Stimulated activated CD4-positive, alpha-beta T cell treated with anti-CD3 and anti-CD28 coated beads, Interleukin-15, amount 100 ng/mL, for 48 hours (primary cell): ENCODE measurements at places on chromosomes 5 and 9.

DNA sequence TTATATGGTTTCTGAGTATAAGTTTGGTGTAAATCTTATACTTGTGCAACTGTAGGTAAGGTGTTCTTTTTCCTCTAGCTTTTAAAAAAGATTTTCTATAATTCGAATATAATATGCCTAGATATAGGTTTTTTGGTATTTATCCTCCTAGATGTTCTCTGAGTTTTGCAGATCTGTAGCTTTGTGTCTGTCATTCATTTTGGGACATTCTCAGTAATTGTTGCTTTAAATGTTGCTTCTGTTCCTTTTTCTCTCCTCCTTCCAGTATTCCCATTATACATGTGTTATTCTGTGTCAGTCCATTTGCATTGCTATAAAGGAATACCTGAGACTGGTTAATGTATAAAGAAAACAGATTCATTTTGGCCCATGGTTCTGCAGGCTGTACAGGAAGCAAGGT is 33.7 kb downstream of the LURAP1L start:
- no peak for DNase-seq

GRCh38 chr9:114169029-114169951 is 14.0 kb downstream of the COL27A1 start:
- no peak for DNase-seq

GRCh38 chr5:167452136-167452535 is 839.3 kb upstream of the WWC1 start:
- DNase-seq, result no peak

DNA sequence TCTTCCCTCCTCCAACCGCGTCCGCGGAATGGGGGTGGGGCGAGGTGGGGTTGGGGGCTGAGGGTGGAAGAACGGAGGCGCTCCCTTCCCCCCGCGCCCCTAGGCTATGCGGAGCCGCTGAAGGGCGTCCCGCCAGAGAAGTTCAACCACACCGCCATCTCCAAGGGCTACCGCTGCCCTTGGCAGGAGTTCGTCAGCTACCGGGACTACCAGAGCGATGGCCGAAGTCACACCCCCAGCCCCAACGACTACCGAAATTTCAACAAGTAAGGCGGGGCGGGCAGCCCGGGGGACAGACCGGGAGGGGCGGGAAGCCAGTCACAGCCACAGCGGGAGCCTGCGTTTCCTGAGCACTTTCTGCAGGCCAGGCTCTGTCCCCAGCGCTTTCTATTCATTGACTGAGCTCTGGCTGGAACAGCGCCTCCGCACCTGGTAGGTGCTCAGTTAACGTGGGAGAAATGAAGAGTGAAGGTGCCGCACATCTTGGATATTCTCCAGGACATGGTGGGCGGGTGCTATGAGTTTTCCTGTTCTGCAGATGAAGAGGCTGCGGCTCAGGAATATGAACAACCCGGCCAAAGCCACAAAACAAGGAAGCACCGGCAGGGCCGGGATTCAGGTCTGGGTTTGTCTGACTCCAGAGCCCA is 11.3 kb downstream of the MYOZ3 start:
- no peak for DNase-seq

- DNase-seq, result no peak
Observed at GRCh38 chr5:54577528-54577927, 60.0 kb downstream of the SNX18 start.

DNA sequence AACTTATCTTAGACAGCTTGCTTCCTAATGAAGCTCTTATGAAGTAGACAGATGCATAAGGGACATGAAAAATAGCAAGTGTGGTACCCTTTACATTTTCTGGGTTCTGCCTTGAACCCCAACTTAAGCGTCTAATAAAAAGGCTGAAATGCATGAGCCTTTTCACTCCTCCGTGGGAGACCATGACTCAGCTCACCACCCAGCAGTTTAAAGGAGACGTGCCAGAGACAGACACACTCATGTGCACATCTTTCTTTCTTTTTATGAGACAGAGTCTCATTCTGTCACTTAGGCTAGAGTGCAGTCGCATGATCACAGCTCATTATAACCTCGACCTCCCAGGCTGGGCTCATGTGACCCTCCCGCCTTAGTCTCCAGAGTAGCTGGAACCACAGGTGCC is 22.3 kb downstream of the CTXN3 start:
- DNase-seq, result no peak

- DNase-seq, result no peak
Observed at GRCh38 chr9:114516913-114517312, 11.6 kb upstream of the WHRN start.

DNA sequence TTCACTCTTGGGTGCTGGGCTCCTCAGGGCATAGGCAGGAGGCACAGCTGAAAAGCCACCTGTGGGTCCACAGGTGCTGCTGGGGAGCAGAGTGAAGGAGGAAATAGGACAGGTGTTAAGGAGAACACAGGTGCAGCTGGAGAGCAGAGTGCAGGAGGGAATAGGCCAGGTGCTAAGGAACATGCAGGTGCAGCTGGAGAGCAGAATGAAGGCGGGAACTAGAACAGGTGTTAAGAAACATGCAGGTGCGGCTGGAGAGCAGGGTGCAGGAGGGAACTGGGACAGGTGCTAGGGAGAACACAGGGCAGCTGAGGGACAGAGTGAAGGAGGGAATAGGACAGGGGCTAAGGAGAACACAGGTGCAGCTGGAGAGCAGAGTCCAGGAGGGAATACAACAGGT is 43.8 kb upstream of the PLEKHG4B start:
- DNase-seq, result no peak

DNA sequence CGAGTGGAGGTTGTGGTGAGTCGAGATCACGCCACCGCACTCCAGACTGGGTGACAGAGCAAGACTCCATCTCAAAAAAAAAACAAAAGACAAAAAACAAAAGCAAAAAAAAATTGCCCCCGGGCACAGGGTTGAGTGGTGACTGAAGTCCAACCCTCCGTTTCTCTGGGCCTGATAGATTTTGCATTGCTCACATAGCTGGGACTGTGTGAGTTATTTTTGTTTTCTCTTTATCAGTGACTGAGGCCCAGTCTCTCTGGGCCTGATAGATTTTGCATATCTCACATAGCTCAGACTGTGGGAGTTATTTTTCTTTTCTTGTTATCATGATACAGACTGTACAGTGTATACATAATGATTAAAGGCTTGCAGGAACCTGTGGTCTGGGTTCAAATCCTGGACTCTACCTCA is 2.6 kb upstream of the SLC28A3 start:
- DNase-seq, result no peak

DNA sequence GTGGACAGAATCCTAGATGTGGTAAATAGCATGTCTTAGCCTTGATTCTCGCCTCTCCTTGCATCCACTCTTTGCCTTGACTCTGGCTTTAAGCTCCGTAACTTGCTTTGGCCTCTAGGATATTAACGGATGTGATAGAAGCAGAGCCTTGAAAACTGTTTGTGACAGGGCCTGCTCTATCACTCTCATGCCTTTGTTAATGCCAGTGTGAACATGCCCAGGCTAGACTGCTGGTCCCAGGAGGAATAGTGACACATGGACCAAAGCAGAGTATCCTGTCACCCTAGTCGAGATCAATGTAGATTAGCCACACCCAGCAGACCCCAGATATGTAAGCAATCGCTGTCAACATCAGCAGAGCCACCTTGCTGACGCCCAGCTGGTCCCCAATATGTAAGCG is 109.9 kb upstream of the C9orf72 start:
- DNase-seq, result no peak

GRCh38 chr5:71932655-71933338 is 174.5 kb upstream of the MAP1B start:
- DNase-seq, result no peak

GRCh38 chr5:135850231-135850630 is 15.8 kb downstream of the SLC25A48 start:
- DNase-seq, result no peak

- DNase-seq, result no peak
Observed at GRCh38 chr5:66742083-66742895, 146.1 kb downstream of the MAST4 start.

GRCh38 chr5:155128786-155129512 is 115.4 kb downstream of the KIF4B start:
- DNase-seq, result no peak

- no peak for DNase-seq
Observed at GRCh38 chr5:159782197-159782994, 133.9 kb upstream of the ADRA1B start.

GRCh38 chr5:36647046-36647445 is 40.6 kb downstream of the SLC1A3 start:
- no peak for DNase-seq

- DNase-seq, result no peak
Observed at GRCh38 chr5:132060501-132061161, at the start of gene IL3. TSS of gene IL3 (plus strand) at chr5:132060655. CDS start at chr5:132060707, 52 bp downstream.

GRCh38 chr9:31744589-31744988 is 639.9 kb upstream of the ACO1 start:
- DNase-seq, result no peak

GRCh38 chr9:113675475-113675941 is 200.6 kb upstream of the ZNF618 start:
- no peak for DNase-seq

- no peak for DNase-seq
Observed at GRCh38 chr5:149273950-149274349, 2.3 kb downstream of the AFAP1L1 start.

DNA sequence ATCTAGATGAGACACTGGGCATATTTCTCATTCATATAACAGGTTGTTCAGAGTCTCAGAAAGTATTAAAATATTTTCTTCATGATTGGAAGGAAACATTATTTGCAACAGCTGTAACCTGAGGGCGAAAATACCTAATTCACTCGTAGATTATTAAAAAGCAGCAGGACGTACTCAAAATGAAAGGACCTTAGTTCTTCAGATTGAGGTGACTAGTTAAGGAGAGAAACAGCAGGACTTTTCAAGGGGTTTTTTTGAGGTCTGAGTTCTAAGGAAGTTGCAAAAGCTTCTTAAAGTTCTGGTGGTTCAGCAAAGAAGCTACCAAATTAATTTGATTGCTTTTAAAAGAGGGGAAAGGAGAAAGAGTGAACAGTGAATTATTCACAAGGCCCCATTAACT is 174.9 kb downstream of the TMEM161B start:
- no peak for DNase-seq

GRCh38 chr5:150642567-150642927 is 2.1 kb downstream of the SYNPO start:
- DNase-seq, result no peak

DNA sequence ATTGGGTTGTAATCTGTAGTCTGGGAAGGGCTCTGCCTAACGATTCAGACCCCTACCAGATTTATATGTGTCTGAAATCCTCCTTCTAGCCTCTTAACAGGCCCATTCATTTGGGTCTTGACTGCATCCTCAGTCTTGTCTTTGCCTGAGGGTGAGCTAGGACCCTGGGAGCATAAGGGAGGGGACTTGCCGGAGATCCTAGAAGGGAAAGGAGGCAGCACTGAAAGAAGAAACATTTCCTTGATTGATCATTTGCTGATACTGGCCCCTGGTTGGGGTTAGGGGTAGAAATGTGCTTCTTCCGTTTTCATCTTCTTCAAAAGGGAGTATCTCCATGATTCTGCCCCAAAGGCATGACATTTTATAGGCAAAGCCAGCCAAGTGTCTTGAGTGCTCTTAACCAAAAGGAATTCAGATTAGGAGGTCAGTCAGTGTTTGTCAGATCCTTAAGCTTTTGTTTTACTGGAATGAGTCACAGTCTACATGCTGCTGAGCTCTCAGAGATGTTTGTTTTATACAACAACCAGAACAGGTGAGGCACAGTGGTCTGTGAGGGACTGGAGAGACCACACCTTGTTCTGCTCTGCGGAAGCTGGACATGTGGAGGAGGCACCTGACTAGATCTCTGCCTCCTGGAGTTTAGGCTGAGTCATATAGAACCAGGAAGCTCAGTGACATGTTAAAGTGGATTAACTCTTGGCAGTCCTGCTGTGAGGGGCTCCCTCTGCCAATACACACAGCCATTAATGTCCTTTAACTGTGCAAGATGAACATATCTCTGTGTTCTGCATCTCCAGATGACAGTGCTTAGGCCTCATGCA is 37.7 kb downstream of the PCDHAC2 start:
- DNase-seq, result no peak

GRCh38 chr5:172370237-172370640 is 84.1 kb downstream of the SH3PXD2B start:
- no peak for DNase-seq

DNA sequence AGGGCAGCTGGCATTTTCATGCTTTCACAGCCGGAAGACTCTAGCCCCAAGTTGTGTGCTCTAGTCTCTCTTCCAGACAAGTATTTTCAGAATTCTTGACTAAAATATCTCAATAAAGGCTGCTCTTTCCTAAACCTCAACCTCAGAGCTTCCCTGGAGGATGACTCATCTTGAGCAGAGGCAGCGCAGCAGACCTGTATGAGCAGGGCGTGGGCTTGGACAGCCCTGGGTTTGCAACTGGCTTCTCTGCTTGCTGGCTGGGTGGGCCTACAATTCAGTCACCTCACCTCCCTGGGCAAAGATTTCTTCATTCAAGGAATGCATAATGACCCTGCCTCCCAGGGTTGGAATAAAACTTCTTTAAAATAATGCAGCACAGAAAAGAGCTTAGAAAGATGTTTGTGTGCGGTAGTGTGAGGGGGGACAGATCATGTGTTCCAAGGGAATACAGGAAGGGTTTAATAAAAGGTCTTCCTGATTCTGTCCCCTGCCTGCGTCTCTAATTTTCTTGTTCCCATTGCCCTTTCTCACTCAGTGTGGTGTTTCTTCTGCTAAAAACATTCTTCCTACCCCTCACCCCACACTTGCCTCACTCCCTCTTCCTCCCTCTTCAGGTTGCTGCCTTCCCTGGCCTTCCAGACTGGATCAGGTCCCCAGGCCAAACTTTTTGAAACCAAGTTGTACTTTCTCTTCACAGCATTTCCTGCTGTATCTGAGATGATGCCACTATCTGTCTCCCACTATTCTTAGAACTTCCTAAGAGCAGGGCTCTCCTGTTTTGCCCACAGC is 39.4 kb upstream of the MAP1B start:
- DNase-seq, result no peak

- DNase-seq, result no peak
Observed at GRCh38 chr5:218457-219291, 554 bp downstream of the SDHA start.

- DNase-seq, result no peak
Observed at GRCh38 chr5:75720882-75721281, 3.6 kb upstream of the POC5 start.

DNA sequence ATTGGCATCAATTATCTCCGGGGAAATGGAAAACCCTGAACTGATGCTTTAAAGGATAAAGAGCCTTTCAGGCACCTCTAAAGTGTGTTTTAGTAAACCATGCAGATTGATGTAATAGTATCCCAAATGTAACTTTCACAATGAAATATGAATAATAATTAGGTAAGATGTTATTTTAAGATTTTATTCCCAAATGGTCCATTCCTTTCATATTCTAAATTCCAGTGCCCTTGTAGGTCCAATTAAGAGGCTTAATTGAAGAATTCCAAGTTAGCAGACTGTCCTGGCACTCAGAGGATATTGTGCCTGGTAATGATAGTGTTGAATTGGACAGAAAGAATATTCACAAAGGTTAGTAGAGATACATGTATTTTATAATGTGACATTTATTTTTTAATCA is 352.5 kb upstream of the NUDT12 start:
- no peak for DNase-seq

GRCh38 chr5:13985731-13986418 is 41.4 kb upstream of the DNAH5 start:
- DNase-seq, result no peak

- DNase-seq, result no peak
Observed at GRCh38 chr5:81961651-81962440, 10.0 kb upstream of the ATG10 start.

GRCh38 chr5:168853972-168854371 is 274.8 kb upstream of the PANK3 start:
- DNase-seq, result no peak
